Effector memory CD8-positive, alpha-beta T cell (primary cell): ENCODE measurements at places on chromosomes 16 and 17.
A peak's percentile ranks its signal among the peaks of the same experiment; 100 is the strongest.

GRCh38 chr16:84459941-84460405, 44.5 kb downstream of the MEAK7 start:
- DNase-seq: no peak

- no peak for DNase-seq
These were observed 1.6 kb upstream of the KRT14 start for GRCh38 chr17:41588126-41588810.

DNA sequence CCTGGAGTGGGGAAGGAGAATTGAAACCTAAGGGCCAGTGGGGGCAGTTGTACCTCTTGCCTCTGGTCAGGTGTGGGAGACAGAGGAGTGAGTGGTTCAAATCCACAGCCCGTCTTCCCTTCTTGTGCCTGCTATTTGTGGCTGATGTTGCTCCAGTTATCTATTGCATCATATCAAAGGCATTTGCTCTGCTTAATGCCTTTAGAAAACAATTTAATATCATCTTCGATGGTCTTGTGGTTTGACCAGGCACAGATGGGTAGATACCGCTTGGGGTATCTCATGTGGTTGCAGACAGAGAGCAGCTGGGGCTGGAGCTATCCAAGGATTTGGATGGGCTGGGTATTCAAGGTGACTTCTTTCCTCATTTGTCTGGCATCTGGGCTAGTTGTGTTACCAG, 376.1 kb upstream of the RBFOX1 start:
- no peak for DNase-seq

DNA sequence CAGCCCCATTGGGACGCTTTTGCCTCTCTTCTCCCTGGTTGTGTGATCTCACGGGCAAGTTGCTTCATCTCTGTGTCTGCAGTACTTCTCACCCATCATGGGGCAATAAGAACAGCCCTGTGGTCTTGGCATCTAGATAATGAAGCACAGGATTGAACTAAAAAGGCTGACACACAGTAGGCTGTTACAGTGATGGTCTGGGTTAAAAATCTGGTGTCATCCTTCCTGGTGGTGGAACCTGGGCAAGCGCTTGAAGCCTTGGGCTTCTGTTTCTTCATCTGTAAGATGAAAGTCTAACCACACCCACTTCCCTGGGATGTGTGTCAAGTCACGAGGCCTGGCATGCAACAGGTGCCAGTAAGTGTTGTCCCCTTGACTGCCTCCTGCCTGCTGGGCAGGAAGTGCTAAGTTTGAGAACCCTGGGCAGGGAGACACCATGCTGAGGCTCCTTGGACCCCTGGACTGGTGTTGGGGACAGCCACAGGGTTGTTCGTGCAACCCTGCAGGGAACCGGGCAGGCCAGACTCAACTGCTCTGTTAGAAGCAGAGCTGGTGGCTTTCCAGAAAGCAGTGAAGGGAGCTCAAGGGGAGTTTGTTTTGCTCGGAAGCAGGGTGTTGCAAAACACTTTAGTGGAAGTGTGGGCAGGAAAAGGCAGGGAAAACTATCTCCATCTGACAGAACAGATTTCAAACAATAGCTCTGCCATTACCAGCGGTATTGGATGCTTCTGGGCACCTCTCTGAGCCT, 5.9 kb upstream of the MAP2K3 start:
- no peak for DNase-seq

- no peak for DNase-seq
These were observed 178.3 kb downstream of the CDK5R1 start for GRCh38 chr17:32664936-32665583.

DNA sequence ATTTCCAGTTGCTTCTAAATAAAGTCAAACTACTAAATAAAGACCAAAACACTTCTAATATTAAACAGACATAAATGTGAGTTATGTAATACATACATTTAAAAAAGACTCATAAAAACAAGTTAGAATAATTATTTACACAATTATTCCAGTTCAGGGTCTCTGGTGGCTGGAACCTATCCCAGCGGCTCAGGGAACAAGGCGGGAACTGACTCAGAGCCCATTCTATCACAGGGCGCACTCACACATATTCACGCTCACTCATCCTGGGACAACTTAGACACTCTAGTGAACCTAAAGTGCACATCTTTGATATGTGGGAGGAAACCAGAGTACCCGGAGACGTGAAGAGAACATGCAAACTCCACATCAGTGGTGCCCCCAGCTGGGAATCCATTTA, 25.0 kb downstream of the PLXDC1 start:
- no peak for DNase-seq

GRCh38 chr17:63365366-63366240, 80.5 kb downstream of the CYB561 start:
- DNase-seq: no peak

- no peak for DNase-seq
These were observed 57.5 kb downstream of the CYTH1 start for GRCh38 chr17:78724544-78724943.

- DNase-seq: no peak
These were observed 32.6 kb downstream of the ITGAE start for GRCh38 chr17:3768341-3768740.

DNA sequence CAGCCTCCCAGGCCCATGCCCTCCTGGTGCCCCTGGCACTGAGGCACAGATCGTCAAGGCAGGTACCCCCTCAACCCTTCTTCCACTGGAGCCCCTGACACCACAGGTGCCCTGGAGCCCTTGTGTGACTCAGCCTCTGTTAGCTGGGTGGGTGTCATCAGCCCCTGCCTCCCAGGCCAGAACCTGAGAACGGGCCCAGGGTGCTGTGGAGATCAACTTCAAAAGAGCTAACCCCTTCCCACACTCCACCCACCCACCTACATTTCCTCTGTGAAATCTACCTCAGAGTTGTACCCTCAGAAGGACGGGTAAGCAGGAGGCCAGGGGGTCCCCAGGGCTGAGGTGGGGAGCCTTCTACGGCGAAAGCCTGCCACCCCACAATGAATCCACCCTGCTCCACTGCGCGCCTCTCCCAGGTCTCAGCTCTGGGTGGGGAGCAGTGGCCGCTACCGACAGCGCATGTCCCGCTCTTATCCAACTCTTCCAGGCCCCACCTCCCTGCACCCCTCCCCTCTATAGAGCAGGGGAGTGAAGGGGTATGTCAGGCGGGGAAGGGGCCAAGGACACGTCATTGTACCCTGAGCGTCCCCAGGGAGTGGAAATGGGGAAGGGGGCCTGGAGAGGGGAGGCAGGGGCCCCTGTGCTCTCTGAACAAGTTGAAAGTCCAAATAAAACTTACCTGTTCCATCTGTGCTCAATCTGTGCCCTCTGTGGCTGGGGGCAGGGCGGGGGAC, 17.6 kb downstream of the TBKBP1 start:
- DNase-seq: no peak

GRCh38 chr16:11253995-11254912, 1.8 kb downstream of the SOCS1 start:
- DNase-seq: peak; percentile 22

GRCh38 chr17:52145476-52145875, 13.0 kb downstream of the CA10 start:
- DNase-seq: no peak

GRCh38 chr16:1152651-1153259, at the start of gene CACNA1H:
Gene CACNA1H, plus strand, starts transcription at chr16:1153106. Its CDS starts 632 bp downstream, at chr16:1153738.
- peak; percentile 33 for DNase-seq

DNA sequence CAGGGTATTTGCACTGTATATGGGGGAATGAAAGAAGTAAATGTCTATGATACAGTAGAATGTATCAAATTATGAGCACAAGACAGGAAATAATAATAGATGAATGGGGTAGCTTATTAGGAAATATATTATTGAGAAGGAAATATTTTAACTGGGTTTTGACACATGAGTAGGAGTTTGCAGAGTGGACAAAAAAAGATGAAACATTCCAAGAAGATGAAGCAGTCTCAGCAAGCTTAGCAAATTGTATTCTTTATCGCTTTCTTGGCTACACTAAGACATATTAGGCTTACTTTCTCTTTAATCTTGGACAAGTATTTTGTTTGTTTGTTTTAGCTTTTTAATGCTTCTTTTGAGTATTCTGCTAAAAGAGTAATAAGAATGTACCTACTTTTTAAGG, 1.3 kb upstream of the KRTAP4-9 start:
- no peak for DNase-seq

DNA sequence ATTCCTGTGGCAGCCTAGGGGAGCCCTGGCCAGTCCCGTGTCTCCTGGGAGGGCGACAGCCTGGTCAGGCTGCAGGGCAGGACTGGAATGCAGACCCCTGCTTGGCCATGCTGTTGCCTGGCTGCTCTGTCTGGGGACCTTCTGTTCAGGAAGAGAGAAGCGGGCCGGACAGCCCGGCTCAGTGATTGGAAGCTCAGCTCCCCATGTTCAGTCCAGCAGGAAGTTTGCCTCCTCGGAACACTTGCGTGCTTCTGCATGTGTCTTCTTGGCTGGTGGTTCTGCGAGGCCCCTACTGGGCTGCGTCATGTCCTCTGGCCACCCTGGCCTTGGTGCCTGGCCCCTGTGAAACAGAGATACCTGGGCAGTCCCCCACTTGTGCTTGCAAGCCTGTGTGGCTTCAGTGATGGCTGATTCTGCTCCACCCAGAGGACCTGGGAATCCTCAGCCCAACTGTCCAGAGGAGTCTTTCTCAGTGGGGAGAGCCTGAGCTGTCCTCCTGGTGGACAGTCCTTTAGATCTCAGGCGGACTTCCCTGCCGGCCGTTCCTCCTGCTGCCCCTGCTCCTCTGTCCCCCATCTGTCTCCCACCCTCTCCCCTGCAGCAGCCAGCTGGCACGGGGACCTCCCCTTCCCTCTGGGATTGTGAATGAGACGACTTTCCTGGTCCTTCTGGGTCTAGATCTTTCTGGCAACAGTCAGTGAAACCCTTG, 279.5 kb downstream of the SEC14L1 start:
- DNase-seq: no peak

DNA sequence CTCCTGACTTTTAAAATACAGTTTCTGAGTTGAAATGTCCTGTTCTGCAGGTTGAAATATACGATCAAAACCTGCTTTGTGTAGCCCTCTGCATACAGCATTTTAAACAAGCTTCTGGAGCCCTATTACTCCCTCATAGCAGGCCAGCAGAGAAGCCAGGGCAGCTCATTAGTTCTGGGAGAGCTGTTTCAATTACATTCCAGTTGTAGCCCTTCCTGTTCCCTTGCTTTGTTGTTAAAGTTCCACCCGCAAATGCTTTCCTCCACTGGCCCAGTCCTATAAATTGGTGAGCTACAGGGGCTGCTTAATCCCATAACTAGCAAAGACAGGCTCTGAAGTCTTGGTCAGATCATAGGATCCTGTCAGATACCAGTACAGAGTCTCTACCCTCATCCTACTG, 162.5 kb downstream of the SLC39A11 start:
- no peak for DNase-seq

GRCh38 chr16:76976756-76977155, 214.2 kb upstream of the MON1B start:
- DNase-seq: no peak

- no peak for DNase-seq
These were observed 74.0 kb downstream of the N4BP1 start for GRCh38 chr16:48535831-48536613.

DNA sequence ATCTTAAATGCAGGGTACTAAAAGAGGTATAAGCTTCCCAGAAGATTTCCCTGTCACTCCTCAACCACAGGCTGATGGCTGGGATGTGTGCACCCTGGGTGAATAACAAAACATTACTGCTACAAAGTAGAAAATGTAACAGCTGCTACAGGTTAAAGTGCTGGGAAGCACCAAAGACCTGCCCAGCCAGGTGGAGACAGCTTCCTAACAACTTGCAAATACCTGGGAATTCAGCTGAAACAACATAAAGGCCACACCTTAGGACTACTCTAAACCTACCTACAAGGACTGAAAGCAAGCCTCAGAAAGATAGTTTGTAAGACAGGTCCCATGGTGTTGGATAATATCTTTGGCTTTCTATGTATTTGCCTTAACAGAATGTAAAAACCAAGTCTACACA, 118.5 kb downstream of the CEP112 start:
- no peak for DNase-seq

DNA sequence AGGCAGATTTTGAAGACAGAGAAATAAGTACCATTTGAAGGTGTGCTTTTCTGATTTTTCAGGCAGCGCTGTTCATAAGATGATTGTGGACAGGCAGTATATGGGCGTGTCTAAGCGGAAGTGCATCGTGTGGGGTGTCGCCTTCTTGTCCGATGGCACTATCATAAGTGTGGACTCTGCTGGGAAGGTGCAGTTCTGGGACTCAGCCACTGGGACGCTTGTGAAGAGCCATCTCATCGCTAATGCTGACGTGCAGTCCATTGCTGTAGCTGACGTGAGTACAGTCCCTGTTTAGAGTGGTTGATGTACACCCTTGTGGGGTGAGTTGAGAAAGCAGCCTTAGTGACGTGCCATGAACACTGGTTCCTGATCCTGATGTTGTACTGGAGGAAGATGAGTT, 10.7 kb downstream of the UTP4 start:
- DNase-seq: no peak

- DNase-seq: peak; percentile 40
These were observed at the start of the genes SGSH and SLC26A11 for GRCh38 chr17:80220054-80220735. Gene SGSH, minus strand, starts transcription at chr17:80220333. Its CDS starts 20 bp downstream, at chr17:80220313. Gene SLC26A11, plus strand, starts transcription at chr17:80220427. Its CDS starts 1,134 bp downstream, at chr17:80221561.

DNA sequence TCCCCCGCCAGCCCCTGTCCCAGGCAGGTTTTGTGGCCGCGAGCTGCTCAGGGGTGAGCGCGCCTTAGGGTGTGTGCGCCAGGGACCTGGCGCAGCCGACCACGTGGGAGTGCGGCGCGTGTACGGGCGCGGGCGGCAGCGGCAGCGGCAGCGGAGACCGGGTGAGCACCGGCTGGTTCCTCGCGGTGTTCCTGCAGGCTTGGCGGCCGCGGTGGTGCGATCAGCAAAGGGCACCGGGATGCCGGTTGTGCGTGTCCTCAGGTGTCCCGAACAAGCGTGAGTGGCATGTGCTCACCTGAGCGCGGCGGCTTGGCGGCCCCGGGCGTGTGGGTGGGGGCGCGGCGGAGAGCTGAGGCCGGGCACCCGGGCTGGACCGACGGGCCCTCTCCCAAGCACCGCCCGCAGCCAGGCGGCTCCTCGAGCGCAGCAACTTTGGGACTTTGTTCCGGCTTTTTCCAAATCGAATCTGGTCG, 381 bp upstream of the HSD11B2 start:
- DNase-seq: no peak

- no peak for DNase-seq
These were observed 22.2 kb downstream of the CARD14 start for GRCh38 chr17:80191865-80192661.

DNA sequence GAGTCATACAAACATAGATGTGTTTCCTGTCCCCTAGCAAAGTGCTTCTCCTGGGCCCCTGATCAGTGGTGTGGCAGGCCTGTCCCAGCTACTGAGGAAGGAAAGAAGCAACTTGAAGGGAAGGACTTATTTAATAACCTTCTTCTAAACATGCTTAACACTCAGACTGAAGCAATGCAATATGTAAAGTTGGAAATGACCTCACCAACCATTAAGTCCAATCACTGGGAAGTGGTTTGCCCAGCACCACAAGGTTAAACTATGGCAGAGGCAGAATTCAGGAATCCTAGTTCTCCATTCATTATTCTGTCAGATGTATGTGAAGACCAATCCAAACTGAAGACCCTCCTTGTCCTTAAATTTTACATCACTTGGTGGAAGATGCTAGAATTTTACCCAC, 39.1 kb downstream of the CENPV start:
- DNase-seq: no peak

DNA sequence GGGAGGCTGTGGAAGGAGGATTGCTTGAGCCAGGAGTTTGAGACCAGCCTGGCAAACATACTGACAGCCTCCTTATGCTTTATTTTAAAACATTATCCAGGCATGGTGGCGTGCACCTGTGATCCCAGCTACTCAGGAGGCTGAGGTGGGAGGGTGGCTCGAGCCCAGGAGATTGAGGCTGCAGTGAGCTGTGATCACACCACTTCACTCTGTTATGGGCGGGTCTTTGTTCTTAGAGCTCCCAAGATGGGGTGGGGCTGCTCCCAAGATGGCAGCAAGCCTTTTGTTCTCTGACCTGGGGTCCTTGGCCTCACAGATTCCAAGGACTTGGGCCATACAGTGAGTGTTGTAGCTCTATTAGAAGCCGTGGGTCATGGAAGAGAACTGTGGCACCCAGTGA, 26.1 kb upstream of the ST6GALNAC2 start:
- no peak for DNase-seq
